T-helper 1 cell (primary cell): ENCODE measurements at places on chromosomes 5 and 9.
A peak's percentile ranks its signal among the peaks of the same experiment; 100 is the strongest.

DNA sequence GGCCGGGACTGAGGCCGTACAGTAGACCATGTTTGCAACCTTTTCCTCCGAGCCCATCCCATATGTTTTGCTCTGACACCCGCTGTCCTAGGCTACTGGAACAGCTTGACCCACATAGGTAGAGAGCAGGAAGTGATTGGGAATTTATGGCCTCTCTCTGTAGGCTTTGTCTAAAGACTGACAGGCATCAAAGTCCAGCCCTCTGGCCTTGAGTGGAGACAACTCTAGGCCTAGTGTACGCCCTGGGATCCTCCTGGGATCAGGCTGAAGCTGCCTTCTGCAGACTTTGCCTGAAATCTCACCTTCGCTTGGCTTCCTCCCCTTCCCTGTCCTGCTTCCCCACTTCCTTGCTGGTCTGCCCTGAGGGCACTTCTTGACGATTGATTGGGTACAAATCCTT lies 13.6 kb upstream of the AKNA start:
- no peak for DNase-seq

DNA sequence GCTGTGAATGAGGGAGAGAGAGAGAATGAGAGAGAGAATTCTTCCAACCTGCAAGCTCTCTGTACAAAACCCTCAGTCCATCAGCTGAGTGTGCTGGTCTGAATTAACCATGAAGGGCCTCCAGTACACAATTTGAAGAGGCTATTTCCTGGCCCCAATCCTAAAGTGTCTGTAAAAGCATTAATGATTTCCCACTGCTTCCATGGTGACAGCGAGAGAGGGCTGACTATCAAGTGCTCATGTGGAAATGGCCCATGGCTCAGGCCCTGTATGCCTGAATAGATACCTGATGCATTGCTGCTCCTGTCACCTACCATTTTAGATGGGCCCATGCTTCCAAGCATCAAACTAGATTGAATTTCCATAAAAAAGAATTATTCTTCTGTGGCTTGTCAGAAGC lies 592.4 kb downstream of the KIF4B start:
- DNase-seq, result no peak

GRCh38 chr9:110049699-110050450 lies 158.1 kb downstream of the C9orf152 start:
- no peak for DNase-seq

GRCh38 chr9:98892288-98892687 lies 51.4 kb upstream of the COL15A1 start:
- DNase-seq, result no peak

DNA sequence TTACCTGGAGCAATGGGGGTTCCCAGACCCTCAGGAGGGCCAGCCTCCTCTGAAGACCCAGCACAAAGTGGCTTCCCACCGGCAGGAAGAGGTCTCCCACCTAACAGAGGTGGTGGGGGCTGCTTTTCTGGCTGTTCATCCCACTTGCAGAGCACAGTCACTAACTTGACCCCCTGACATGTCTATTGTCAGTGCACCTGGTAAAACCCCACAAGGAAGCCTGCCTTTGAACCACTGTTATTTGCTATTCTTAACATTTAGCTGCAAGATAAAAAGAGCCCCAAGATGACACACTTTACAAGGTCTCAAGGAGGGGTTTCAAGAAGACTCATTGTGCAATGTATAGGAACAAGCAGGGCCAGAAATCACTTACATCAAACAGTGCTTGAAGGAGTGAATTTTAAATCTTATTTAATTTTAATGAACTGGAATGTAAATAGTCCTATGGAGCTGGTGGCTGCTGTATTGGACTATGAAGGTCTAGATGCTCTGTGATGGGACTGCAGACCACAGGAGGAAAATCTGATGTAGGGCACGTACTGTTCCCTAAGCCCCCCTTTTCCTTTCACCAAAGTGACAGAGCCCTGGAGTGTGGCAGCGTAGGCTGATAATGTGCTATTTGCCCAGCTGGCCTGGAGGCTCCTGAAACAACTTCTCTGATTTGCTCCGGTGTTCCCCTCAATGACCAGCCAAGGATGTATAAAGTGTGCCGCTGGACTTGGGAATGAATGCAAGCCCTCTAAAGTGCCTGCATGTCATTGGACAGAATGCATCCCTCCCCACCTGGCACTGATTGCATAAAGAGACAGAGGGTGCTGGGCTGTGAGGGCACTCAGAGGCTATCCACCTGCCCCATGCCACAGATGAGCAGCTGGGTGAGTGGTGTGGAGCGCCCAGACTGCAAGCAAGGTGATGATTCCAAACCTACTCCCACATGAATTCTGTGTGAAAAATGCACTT lies 80.2 kb downstream of the PTPN3 start:
- no peak for DNase-seq

- no peak for DNase-seq
These were observed 30.8 kb downstream of the DAB2IP start for GRCh38 chr9:121682201-121682600.

DNA sequence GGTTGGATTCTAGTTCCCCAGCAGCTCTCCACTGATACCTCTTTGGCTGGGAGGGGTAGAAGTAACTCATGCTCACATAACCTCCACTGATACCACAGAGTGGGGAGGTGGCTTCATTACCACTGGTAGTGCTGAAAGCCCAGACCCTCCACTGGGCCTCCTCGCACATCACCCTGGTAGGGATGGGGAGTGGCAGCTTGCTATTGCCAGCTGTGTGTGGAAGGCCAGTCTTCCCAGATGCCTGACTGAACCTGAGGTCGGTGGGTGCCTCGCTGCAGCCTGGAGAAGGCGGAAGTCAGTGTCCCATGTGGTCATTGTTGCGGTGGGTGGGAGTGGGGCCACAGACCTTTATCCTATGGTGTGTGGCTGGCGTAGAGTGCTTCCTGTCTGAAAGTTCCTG lies 138.0 kb downstream of the TAF11L14 start:
- DNase-seq, result no peak

- no peak for DNase-seq
These were observed 18.2 kb downstream of the VLDLR start for GRCh38 chr9:2639786-2640185.

DNA sequence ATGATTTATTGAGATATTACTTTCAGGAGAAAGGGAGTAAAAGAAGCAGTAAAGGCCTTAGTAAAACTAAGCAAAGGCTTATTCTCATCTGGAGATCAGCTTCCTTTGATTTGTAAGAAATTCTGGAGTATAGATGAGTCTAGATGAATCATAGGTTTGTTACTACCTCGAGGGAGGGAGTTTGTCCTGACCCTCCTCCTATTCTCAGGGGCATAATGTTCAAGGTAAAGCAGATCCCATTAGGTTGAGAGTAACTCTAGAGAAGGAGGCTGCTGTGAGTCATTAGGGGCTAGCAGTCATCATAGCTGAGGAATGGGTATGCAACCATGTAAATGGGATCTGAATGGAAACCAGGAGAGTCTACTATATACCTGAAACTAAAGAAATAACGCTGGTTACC lies 155.5 kb upstream of the MOCS2 start:
- no peak for DNase-seq

- DNase-seq, result no peak
These were observed 3.1 kb downstream of the LHX3 start for GRCh38 chr9:136201609-136202453.

DNA sequence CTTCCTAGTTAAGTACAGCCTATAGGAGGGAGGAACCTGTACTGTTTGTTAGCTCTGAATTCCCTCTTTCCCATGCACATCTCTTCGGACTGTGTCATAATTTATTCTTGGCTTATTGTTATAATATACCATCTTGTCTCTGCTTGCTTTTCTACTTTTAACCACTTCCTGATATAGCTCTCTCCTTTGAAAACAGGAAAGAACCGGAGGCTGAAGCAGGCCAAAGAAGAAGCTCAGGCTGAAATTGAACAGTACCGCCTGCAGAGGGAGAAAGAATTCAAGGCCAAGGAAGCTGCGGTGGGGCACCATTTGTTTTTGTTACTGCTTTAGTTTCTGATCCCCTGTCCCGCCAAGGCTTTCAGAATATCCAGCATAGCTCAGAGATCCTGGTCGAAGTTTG lies 4.8 kb downstream of the ATP6V1G1 start:
- DNase-seq, result peak; percentile 62

GRCh38 chr9:36842560-36843530 lies 191.2 kb downstream of the PAX5 start:
- DNase-seq, result no peak

DNA sequence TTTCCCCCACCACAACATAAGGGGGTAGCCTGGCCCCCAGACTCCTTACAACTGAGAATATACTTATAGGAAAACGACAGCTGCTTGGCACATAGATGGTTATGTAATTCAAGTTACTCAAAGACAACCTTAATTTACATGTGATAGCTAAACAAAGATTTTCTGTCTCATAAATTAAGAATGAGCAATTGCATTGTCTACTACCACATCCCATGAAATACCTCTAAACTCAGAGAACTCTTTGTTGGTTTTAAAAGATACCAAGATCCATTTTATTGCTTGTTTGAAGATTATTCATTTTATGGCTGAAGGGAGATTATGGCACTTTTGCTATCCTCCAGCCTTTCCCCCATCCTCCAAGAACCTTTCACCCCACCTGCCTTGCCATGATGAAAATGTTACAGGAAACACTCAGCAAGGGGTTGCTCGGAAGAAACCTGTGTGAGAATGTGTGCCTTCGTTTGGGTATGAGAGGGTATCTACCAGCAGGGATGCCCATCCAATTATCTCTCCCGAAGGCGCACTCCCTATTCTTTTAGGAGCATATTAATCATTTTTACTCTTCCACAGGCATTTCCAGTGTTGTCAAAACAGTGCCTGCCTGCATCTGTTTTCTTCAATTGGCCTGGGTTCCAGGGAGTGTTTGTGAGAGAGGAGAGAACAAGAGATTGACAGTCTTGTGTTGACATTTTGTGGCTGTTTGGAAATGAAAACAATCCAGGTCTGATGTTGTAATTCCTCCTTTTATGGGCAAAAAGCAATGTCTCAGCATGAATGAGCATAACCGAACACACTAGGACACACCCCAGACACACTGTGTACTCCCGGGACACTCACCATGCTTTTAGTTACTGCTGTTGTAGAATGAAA lies 208.0 kb upstream of the ANKRD55 start:
- DNase-seq, result no peak

DNA sequence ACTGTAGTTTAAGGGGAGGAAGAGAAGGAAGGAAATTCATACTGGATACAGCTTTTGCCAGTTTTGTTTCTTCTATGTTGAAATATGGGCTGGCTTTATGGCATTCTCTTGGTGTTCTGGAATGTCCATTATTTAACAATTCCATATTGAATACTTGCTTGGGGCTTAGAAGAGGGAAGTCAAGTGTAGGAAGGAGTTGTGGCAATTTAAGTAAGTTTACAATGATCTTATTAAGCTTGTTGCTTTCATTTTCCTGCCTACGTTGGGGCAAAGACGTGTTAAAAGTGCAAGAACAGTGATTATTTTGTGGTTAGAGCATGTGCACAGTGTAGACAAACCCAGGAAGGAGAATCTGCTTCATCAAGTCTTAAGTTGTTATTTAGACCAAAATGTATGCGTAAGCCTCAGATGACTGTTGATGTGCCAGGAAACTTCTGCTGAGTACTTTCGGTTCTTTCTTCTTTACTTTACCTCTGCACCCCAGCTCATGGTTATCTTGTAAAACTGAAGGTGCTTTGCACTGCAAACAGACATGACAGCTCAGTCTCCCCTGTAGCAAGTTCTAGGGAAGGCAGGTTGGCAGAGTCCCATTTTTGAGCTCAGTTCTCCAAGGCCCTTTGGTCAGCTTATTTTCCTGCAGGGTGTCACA lies 75.8 kb downstream of the F2RL2 start:
- peak; percentile 14 for DNase-seq

GRCh38 chr9:110588296-110588695 lies 8.8 kb upstream of the SVEP1 start:
- no peak for DNase-seq

GRCh38 chr5:136076881-136077445 lies 48.2 kb downstream of the TGFBI start:
- no peak for DNase-seq

GRCh38 chr9:25716220-25716872 lies 38.1 kb upstream of the TUSC1 start:
- DNase-seq, result no peak

DNA sequence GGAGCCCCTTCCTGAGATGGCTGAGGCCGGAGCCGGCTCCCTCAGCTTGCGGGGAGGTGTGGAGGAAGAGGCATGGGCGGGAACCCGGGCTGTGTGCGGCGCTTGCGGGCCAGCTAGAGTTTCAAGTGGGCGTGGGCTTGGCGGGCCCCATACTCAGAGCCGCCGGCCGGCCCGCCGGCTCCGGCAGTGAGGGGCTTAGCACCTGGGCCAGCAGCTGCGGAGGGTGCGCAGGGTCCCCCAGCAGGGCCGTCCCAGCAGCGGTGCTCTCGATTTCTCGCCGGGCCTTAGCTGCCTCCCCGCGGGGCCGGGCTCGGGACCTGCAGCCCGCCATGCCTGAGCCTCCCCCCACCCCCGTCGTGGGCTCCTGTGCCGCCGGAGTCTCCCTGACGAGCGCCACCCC lies 67.9 kb upstream of the SLC28A3 start:
- no peak for DNase-seq

DNA sequence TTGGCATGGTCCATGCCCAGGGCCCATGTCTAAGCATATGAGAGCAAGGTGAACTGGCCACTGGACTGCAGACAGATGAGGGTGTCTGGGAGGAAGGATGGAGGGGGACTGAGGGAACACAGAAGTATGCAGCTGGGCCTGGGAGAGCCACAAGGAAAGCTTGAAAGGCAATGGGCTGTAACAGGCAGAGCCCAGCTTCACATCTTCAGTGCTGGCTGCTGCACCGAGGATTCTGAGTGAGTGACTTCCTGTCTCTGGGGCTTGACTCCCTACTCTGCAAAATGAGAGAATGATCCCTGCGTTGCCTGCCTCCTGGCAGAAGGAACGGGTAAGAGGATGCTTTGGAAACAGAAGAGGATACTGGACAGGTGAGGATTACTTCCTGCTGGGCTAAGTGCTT lies 29.0 kb downstream of the COL15A1 start:
- no peak for DNase-seq

- DNase-seq, result no peak
These were observed 237.3 kb downstream of the PBX3 start for GRCh38 chr9:125984461-125984860.

GRCh38 chr5:40678026-40678425 lies 1.7 kb upstream of the PTGER4 start:
- DNase-seq, result no peak

- DNase-seq, result no peak
These were observed 15.5 kb upstream of the CTNNA1 start for GRCh38 chr5:138737494-138738265.
